C1 segment of cervical spinal cord (tissue), 14 donors: ENCODE measurements at places on chromosomes 1 and 21.

- DNase-seq: no peak
These were observed 40.5 kb upstream of the ITPKB start for GRCh38 chr1:226779561-226779960.

DNA sequence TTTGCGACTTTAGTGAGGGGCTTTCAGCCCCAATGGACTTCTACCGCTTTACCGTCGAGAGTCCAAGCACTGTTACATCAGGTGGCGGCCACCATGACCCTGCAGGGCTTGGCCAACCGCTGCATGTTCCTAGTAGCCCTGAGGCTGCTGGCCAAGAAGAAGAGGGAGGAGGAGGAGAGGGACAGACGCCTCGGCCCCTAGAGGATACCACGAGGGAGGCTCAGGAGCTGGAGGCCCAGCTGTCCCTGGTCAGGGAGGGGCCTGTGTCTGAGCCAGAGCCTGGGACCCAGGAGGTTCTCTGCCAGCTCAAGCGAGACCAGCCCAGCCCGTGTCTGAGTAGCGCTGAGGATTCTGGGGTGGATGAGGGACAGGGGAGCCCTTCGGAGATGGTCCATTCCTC lies 8.6 kb upstream of the SLC25A34 start:
- DNase-seq: no peak

GRCh38 chr1:6854166-6854565 lies 68.9 kb downstream of the CAMTA1 start:
- DNase-seq: no peak

DNA sequence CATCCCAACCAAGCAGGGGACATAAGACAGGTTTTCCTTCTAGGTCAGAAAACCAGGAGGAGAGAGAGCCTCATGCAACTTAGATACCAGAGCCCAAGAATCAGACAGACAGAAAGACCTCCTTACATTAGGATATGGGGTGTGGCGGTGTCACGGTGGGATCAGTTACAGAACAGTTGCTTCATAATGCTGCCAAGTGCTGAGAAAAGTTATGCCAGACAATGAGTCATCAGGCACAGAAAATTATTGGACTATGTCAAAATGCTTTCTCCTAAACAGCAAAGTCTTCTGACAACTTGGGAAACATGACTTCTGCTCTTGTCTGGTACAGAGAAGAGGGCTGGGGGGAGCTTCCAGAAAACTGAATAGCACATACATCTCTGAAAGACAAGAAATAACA lies 1120.2 kb upstream of the TMPRSS15 start:
- DNase-seq: no peak

- DNase-seq: no peak
These were observed at the start of gene TFAP2E for GRCh38 chr1:35573198-35574124. TFAP2E (plus strand) TSS chr1:35573314; CDS start chr1:35573578, 264 bp downstream.

DNA sequence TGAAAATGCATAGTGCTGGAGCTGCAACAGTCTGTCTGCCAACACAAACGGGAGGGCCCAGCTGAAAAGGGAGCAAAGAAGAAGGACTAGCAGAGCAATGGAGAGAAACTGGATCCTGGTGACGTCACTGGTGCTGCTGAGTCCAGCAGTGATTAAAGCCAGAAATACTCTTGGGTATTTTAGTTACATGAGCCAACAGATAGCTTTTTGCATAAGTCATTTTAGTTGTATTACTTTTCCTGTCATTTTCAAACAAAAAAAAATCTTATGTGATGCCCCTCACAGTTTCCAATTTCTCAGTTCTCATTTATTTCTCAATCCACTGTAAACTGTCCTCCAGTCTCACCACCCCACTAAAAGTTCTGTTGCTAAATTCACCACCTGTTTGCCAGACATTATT lies 38.7 kb upstream of the NEK7 start:
- DNase-seq: no peak

GRCh38 chr1:34785875-34786470 lies 5.0 kb downstream of the GJB3 start:
- DNase-seq: no peak

- DNase-seq: no peak
These were observed 30.2 kb downstream of the NDC1 start for GRCh38 chr1:53807916-53808315.

GRCh38 chr1:16187748-16188401 lies 24.6 kb downstream of the ARHGEF19 start:
- DNase-seq: peak; percentile 51

DNA sequence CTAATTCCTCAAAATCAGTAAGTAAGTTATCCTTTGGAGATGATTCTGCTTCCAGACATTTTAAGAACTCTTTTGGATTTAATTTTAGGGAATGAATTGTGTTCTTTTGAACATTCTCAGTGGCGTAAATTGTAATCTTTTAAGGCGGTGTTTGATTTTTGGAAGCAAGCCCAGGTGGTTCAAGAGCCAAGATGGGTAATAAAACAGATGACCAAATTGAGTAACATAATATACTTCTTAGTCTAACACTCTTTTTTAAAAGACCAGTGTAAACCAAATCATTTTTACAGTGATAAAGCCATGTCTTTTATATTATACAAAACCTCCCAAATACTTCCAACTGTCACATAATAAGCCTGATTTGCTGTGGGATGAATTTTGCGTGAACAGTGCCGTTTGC lies 133.8 kb downstream of the LRRC40 start:
- DNase-seq: no peak

DNA sequence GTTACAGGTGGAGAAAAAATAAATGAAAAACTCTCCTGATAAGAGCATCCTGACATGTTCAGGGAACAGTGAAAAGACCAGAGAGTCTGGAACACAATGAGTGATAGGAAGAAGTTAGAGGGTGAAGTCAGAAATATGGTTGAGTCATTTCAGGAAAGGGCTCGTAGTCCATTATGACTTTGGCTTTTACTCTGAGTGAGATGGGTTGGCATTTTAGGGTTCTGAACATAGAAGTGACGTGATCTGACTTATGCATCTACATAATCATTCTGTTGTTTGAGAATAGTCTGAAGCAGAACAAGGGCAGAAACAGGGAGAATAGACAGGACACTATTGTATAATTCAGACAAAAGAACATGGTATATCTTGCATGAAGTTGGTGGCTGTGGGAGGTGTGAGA lies 5.8 kb downstream of the HMCN1 start:
- DNase-seq: no peak

DNA sequence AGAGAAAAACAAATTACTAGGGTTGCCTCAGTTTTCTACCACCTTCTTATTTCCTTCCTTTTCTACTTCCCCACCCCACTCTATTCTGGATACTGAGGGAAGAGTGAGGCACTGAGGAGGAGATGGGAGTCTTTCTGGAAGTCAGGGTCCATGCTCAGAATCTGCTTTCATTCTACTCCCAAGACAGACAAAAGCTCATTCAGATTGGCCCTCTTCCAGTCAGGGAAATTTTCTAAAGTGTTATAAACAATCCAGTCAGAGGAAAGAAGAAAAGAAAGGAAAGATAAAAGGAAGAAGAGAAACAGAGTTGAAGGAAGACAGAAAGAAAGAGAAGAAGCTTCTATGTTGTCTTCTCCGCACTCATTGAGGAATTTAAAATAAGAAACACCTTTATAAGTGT lies 228.6 kb downstream of the COP1 start:
- no peak for DNase-seq

DNA sequence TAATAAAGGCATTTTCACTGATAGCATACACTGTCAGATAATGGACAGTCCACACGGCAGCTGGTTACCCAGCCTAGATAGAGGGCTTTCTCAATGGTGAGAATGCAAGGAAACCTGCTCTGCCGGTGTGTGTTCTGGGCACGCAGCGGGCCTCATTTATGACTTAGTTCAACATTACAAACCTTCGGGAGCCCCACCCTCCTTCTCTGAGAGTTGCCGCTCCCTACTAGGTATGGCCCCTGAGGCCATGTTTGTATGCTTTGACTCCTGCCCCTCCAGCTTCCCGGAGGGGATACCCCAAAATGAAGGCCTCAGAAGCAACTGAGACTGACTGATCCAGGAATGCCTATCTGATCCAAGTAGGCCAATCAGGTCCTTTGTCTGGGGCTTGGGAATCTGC lies 17.2 kb upstream of the FABP3 start:
- no peak for DNase-seq

DNA sequence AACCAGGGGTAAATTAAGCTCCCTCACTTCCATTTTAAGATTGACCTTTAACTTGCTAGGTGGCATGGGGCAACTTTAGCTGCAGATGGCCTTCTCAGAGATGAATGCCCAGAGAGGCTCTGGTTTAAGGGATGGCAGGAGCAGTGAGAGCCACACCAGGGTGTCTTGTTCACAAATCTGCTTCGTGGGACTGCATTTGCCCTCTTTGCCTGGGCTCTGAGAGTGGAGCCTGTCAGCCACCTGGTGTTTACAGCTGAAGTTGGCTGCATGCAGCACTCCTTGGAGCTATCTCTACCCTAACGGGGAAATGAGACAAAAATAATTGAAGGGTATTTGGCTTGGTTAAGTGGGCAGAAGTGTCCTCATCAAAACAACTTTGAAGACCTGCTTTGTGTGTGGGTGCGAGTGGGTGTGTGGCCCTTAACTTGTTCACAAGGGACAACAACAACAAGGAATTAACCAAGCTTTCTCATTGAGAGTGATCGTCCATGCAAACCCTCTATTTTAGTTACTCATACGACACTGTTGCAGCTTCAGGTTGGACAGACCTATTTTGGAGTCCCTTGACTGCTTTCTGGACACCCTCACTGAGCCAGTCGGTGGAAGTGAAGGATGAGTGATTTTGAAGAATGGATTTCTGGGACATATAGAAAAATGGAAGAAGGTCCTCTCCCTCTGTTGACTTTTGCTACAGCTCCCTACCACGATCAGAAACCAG lies 29.8 kb downstream of the PGM1 start:
- no peak for DNase-seq

GRCh38 chr1:73782901-73783300 lies 415.1 kb downstream of the LRRIQ3 start:
- no peak for DNase-seq
